ENCODE measurements at places on chromosomes 5 and 9.
A peak's percentile ranks its signal among the peaks of the same experiment; 100 is the strongest.

DNA sequence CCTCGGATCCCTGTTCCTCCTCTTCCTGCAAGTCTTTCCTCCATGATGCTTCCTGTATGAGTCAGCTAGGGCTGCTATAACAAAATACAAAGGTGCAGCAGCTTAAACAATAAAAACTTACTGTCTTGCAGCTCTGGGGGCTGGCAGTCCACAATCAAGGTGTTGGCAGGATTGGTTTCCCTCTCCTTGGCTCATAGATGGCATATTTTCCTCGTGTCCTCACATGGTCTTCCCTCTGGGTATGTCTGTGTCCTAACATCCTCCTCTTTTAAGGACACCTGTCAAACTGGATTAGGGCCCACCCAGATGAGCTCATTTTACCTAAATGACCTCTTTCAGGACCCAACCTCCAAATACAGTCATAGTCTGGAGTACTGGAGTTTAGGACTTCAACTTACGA is 117.5 kb downstream of the MED10 start:
- no peak for DNase-seq

GRCh38 chr5:64457846-64458245 is 48.0 kb upstream of the RGS7BP start:
- DNase-seq: no peak

DNA sequence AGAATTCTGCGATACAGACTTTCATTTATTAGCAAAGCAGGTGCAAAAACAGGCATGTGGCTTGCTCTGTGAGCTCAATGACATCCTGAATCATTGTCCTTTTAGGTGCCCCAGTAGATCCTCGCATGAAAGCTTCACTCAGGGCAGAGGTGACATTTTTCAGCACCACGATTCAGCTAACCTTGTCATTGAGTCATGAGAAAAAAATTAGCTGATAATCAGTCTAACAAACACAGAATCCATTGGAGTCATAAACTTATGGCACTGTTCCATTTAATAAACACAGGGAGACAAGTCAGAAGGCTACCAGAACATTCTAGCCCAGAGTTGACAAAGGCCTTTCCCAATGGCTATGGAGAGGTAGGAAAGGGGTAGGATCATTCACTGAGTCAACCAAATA is 104.8 kb upstream of the RAD23B start:
- DNase-seq: no peak

- DNase-seq: no peak
Observed at GRCh38 chr9:134458207-134459108, 132.2 kb downstream of the RXRA start.

DNA sequence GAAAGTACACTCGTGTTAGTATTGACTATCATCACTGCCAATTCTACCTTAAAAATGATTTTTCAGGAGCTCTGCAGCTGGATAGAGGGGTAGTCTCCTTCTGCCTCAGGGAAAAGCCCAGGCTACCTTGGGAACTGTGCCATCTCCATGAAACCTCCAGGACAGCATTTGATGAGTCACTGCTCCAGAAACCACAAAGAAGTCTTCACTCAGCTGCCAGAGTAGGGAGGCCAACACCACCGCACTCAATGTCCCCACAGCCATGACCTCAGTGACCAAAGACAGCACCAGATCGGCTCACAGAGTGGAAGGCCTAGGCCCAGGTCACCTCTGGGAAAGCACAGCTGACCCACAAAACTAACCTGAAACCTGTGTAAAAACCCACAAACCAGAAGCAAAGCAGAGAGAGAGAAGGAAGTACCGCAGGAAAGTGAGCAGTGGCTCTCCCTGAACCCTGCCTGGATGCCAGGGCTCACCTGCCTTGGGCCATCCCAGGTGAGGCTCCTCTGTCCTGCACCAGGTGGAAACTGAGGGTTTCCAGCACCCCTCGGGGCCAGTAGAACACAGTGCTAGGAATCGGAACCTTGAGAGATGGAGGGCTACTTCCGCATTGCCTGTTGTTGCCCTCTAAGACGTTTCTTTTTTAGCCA is 30.0 kb downstream of the S1PR3 start:
- DNase-seq: peak; percentile 41

- no peak for DNase-seq
Observed at GRCh38 chr9:136511670-136512592, 29.1 kb upstream of the SEC16A start.

DNA sequence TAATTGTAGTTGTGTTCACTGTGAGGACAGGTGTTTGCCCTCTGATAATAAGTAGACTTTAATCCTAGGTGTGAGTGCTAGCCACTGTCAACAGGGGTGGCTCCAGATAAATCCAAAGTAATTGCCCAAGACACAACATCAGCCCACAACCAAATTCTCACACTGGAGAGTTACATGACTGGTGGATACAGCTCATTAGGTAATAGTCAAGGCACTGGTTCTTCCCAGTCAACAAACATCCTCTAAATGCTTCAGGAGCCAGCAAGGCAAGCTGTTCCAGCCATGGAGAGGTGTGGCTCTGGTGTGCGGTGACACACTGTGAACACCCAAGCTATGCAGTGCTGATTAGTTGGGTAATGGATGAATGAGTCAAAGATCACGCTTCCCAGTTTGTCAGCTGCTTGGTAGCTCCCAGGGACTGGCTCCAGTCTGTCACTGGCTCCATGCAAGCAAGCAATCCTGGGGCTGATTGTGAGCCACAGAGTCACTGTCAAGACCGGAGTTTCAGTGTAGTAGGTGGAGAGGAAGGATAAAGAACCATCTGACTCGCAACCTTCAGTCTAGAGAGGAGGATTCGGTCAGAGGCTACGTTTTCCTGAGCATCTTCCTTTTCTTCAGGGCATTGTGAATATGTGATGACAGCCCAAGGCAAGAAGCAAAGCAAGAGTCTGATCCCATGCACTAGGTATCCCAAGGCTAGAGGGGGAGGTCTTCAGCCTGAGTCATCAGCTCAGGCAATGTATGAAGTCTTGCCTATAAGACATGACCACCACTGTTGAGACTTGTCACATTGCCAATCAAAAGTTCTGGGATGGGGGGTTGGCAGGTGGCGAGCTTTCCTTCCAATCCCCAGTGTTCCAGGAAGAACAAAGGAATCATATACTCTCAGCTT is 63.1 kb downstream of the UGCG start:
- peak; percentile 89 for DNase-seq

- no peak for DNase-seq
Observed at GRCh38 chr9:1473956-1474634, 423.9 kb downstream of the DMRT2 start.
